Stomach (tissue), 19 donors: ENCODE measurements at places on chromosomes 5 and 9. TPM values are rescaled to one million over a fixed set of nuclear protein-coding genes. Genes with fewer than 3 reads are reported as not detected.
A peak's percentile ranks its signal among the peaks of the same experiment; 100 is the strongest.

NRG2 gene
- 22.2 TPM for total RNA-seq

FOXD4L4 gene
- total RNA-seq = not detected

FANCG gene
- 8.8 TPM for total RNA-seq

PAPPA gene
- total RNA-seq = 11.7 TPM

GFI1B gene
- total RNA-seq = 1.0 TPM

SPINK7 gene
- not detected for total RNA-seq

- H3K4me3 ChIP-seq = peak overlapping the region; percentile 84
- DNase-seq = no peak
- H3K27me3 ChIP-seq = peaks cover 4% of the 10 kb centered on the region
- H3K27ac ChIP-seq = peak overlapping the region; percentile 74
- H3K4me1 ChIP-seq = peaks cover 28% of the 10 kb centered on the region
Measured at GRCh38 chr9:135480940-135481310, 1.3 kb downstream of the PPP1R26 start.

GRCh38 chr5:102591650-102592049 is 92.8 kb upstream of the SLCO6A1 start:
- no peak overlapping the region for H3K4me3 ChIP-seq
- no peaks in the 10 kb centered on the region for H3K4me1 ChIP-seq
- H3K36me3 ChIP-seq = no peaks in the 10 kb centered on the region
- no peak for DNase-seq

DNA sequence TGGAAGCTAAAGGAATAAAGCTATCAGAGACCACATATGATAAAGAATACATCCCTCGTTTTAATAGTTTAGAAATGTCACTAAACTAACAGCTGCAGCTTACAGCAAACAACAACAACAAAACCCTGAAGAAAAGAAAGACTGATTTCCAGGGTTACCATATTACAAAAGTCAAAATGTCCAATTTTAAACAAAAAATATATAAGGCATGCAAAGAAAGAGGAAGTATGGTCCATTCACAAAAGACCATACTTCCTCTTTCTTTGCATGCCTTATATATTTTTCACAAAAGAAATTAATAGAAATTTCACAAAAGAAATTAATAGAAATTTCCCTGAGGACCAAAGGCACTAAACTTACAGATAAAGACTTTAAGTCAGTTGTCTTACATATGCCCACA is 354.2 kb downstream of the ARL15 start:
- no peak overlapping the region for H3K27ac ChIP-seq
- H3K4me3 ChIP-seq = no peak overlapping the region
- DNase-seq = no peak
- no peaks in the 10 kb centered on the region for H3K4me1 ChIP-seq

GRCh38 chr5:158737536-158738027 is 362.1 kb downstream of the EBF1 start:
- no peaks in the 10 kb centered on the region for H3K27me3 ChIP-seq
- no peak for DNase-seq
- no peaks in the 10 kb centered on the region for H3K4me1 ChIP-seq
- no peaks in the 10 kb centered on the region for H3K36me3 ChIP-seq
- no peak overlapping the region for H3K4me3 ChIP-seq
- no peak overlapping the region for H3K27ac ChIP-seq

- no peak for DNase-seq
- H3K27ac ChIP-seq = no peak overlapping the region
- no peaks in the 10 kb centered on the region for H3K27me3 ChIP-seq
- no peaks in the 10 kb centered on the region for H3K36me3 ChIP-seq
Measured at GRCh38 chr5:67283988-67284487, 87.4 kb upstream of the CD180 start.

DNA sequence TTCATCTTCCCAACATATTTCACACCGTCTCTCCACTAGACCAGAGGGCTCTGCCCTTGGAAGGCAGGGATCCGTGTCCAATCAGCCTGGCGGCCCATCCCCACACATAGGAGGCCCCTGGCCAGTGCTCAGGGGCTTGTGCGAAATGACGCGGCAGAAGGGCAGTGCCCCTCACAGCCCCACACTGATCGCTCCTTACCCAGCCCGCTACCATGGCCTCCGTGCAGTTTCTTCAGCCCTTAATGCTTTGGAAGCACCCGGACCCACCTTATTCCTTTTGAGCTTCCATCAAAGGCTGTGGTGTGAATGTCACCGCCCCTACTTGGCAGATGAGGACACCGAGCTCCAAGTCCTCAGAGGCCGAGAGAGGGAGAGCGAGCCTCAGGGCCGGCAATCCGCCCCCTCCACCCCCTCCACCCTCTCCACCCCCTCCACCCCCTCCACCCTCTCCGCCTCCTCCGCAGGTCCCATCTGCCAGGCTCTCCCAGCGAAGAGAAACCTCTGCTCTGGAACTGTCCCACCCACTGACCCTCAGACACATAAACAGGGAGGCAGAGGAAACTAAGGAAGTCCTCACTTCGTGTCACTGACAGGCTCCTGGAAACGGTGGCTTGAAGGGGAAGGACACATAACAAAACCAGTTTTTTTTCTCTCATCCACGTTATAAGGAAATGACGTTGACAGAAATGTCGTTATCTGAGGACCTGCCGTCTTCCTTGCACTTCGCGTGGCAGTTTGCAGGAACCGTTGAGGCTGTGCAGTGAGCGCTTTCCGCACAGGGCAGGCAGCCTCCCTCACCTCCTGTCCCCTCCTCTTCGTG is 13.9 kb downstream of the QSOX2 start:
- DNase-seq = no peak
- H3K4me1 ChIP-seq = no peaks in the 10 kb centered on the region
- no peak overlapping the region for H3K4me3 ChIP-seq
- peaks cover 13% of the 10 kb centered on the region for H3K36me3 ChIP-seq
- H3K27me3 ChIP-seq = no peaks in the 10 kb centered on the region

DNA sequence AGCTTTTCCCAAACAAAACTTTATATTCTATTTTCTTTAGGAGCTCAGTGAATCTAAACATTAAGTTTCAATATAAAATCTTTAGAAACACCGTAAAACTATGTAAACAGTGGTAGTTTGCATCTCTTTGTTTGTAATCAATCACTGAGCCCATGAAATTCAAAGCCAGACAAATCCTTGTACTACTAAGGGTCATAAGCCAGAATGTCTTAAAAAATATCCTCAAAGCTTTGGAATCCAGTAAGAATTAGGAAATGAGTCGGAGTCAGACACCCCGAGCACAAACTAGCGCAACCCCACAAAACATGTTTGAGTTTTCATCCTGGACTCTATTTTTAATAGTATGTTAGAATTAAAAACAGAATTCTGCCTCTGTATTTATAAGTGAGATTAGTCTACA is 153.8 kb downstream of the HSPA4 start:
- no peaks in the 10 kb centered on the region for H3K36me3 ChIP-seq
- DNase-seq = no peak
- no peak overlapping the region for H3K4me3 ChIP-seq
- peaks cover 15% of the 10 kb centered on the region for H3K27me3 ChIP-seq

DNA sequence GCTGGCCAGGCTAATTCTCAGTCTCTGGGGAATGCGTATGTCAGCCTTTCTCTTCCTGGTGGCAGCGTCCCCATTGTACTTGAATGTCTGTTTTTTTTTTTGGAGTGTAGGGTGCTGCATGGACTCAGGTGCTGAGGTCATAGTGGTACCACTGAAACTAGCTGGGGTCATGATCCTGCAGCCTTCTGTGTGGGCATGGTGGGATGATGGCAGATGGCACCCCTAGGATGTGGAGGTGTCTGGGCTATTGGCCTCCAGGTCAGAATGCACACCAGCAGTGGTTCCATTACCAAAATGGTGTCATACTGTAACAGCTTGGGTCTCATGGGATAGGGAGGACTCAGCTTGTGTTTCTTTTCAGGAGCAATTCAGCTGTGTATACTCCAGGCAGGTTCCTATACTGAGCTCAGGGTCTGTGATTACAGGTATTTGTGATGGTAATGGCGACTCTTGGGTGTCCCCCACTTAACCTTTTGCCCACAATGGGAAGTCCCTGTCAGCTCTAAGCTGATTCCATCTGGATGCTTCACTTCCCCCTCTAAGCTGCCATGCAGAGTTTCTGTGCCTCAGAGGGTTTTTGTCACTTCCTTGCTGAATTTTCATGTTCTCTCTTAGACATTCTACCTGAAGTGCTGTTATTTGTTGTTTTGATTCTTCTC is 17.9 kb downstream of the HSD17B4 start:
- H3K27ac ChIP-seq = no peak overlapping the region
- H3K27me3 ChIP-seq = no peaks in the 10 kb centered on the region
- H3K4me3 ChIP-seq = no peak overlapping the region
- H3K36me3 ChIP-seq = peaks cover 41% of the 10 kb centered on the region

DNA sequence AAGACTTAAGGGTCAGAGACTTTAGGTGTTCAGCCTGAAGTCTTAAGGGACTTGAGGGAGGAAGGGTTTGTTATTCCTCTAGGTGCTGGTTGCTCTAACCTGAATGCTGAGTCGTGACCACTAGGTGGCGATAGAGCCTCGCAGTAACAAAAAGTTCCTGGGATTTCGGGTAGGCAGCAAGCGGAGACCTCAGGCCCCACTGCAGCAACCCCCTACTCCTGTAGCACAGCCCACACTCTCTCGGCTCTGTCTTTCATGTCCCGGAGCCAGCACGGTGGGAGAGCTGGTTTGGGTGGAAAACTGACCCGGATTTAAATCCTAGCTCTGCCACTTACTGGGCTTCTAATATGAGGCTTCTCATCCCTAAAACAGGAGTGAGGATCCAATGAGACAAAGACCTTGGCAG is 100.3 kb upstream of the PANK3 start:
- H3K36me3 ChIP-seq = no peaks in the 10 kb centered on the region
- H3K27ac ChIP-seq = no peak overlapping the region
- DNase-seq = peak; percentile 75
- H3K27me3 ChIP-seq = no peaks in the 10 kb centered on the region
- peaks cover 23% of the 10 kb centered on the region for H3K4me1 ChIP-seq

DNA sequence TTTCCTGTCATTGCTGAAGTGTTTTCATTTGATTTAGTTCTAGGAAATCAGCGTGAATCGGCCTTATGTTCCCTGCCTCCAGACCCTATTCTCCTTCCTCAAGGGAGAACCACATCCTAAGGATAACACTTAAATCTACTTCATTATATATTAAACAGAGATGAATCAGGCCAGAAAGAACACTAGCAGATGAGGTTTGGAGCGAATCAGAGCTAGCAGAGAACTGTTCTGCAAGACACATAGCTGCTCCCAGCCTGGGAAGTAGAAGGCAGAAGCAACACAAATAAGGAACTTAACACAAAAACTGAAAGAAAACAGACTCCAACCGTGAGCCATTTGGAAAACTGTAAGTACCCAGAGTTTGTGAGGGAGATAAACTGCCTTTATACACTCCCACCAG is 718.2 kb downstream of the SEMA5A start:
- DNase-seq = no peak
- no peak overlapping the region for H3K4me3 ChIP-seq
- H3K4me1 ChIP-seq = no peaks in the 10 kb centered on the region
- no peak overlapping the region for H3K27ac ChIP-seq

GRCh38 chr9:6984941-6985578 is 227.3 kb downstream of the KDM4C start:
- H3K36me3 ChIP-seq = peaks cover 20% of the 10 kb centered on the region
- no peaks in the 10 kb centered on the region for H3K4me1 ChIP-seq
- DNase-seq = no peak

DNA sequence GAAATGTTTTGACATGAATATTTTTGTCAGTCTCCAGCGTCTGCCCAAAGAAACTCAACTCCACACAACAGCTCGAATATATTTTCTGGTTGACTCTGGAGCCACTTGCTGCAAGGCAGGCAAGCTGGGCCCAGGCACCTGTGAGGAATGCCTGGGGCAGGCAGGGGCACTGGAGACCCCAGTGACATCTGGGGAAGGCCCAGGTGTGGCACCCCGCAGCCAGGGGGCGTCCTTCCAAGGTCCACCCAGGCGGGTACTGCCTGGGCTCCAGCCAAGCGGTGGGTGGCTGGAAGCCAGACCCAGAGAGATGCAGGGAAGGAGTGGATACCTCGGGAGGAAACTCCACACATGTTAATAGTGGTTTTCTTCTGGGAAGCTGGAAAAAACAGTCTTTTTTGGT is 125.9 kb downstream of the PHF2 start:
- no peak overlapping the region for H3K27ac ChIP-seq
- H3K4me1 ChIP-seq = no peaks in the 10 kb centered on the region
- no peaks in the 10 kb centered on the region for H3K36me3 ChIP-seq
- no peak overlapping the region for H3K4me3 ChIP-seq
- no peak for DNase-seq

DNA sequence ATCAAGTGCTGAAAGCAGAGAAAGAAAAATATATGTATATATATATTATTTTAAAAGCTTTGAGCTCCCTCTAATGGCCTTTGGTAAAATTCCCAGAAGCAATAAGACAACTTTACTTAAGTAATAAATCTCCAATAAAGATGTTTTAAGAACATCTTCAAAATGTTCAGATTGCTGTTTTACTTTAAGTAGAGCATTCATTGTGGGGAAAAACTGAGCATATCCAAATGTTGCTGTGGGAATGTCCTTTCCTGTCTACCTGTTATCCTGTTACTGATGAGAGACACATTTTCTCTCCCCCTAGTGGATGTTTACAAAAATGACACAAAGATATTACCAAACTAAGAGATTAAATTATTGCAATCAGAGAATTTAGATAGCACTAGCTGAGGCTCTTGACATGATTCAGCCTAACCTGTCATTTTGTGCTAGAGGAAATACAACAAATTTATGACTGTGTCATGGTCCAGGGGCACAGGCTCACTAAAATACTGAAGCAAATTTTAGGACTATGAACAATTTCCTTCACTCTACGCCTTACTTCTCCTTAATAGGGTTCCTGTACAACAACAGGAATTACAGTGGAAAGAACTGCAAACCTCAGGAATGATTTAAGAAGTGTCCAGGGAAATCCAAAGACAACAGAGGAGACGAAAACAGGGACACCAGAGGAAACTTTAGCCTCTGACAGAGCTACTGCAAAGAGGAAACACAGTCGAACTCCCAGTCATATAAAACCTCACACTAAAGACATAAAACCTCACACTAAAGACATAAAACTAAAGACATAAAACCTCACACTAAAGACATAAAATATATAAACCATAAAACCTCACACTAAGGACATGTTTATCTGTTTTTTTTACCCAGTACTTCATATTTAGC is 24.3 kb upstream of the PRRC1 start:
- H3K27me3 ChIP-seq = peaks cover 10% of the 10 kb centered on the region
- DNase-seq = peak; percentile 67
- H3K27ac ChIP-seq = no peak overlapping the region
- H3K4me1 ChIP-seq = no peaks in the 10 kb centered on the region
- no peak overlapping the region for H3K4me3 ChIP-seq

GRCh38 chr5:175246889-175247520 is 197.0 kb downstream of the DRD1 start:
- H3K4me1 ChIP-seq = peaks cover 7% of the 10 kb centered on the region
- no peak for DNase-seq
- peak overlapping the region; percentile 43 for H3K27ac ChIP-seq
- no peaks in the 10 kb centered on the region for H3K27me3 ChIP-seq

- no peaks in the 10 kb centered on the region for H3K36me3 ChIP-seq
- H3K27ac ChIP-seq = no peak overlapping the region
- H3K27me3 ChIP-seq = no peaks in the 10 kb centered on the region
- no peak overlapping the region for H3K4me3 ChIP-seq
- H3K4me1 ChIP-seq = no peaks in the 10 kb centered on the region
Measured at GRCh38 chr9:18881758-18882157, 151.3 kb downstream of the SAXO1 start.
